ENCODE measurements at places on chromosomes 11 and 22. TPM values are rescaled to one million over a fixed set of nuclear protein-coding genes. Genes with fewer than 3 reads are reported as not detected.

DNA sequence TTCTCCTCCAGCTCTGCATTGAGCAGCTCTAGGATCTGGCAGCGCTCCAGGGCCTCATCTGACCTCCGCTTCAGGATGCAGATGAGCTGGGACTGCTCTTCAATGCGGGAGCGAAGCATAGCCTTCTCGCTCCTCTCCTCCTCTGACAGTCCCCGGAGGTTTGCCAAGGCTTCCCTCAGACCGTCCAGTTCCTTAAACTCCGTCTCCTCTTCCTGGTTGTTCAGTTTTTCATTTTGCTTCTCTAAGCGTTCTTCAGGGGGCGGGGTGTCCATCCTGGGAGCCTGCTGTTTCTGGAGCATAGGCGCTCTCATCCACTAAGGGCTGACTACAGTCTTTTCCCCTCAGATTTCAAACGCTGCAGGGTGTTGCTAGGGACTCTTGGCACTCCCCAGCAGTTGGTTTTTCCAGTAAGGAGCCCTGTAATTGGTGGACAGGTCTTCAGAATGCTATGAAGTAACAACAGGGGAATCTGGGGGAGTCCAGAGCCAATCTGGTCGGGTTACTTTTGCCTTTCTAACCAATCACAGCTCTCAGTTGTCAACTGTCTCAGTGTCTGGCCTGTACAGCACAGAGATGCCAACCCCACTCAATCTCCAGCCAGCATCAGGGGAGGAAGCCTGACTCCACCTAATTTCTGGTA is at the start of gene CCDC89:
TSS of gene CCDC89 (minus strand) at position 376 of the 640 bp plus-strand sequence. CDS start at position 311, 65 bp downstream.
- no peaks in the 10 kb centered on the region for H3K27me3 ChIP-seq
- H3K36me3 ChIP-seq = no peaks in the 10 kb centered on the region
- DNase-seq = peak; percentile 94
- H3K4me1 ChIP-seq = no peaks in the 10 kb centered on the region

NCF4 gene
- total RNA-seq = 14.1 TPM

DNA sequence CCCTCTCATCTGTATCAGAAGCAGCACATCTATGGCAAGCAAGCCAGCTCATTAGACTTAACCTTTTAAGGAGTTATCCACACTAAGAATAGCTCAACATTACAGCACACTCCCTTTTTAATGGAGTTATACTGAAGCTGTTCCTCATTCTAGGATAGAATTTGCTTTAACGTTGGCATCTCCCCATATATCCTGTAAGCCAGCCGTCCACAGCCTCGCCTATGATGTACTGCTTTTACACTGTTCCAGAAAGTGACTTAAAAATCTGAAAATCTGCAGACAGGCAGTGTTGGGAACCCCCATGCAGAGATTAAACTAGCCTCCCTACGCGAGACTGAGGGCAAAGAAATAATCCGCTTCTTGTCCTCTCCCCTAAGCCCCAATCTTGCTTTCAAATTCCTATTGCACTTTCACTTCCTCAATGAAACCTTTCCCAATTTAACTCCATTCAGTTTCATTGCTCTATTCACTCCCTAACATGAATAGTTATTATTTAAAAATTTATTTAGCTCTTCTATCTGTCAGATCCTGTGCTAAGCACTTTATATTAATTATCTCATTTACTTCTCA is 225.0 kb downstream of the BLID start:
- H3K36me3 ChIP-seq = no peaks in the 10 kb centered on the region
- no peak for DNase-seq
- H3K27me3 ChIP-seq = no peaks in the 10 kb centered on the region
- no peak overlapping the region for H3K27ac ChIP-seq
- H3K4me1 ChIP-seq = peaks cover 8% of the 10 kb centered on the region

DNA sequence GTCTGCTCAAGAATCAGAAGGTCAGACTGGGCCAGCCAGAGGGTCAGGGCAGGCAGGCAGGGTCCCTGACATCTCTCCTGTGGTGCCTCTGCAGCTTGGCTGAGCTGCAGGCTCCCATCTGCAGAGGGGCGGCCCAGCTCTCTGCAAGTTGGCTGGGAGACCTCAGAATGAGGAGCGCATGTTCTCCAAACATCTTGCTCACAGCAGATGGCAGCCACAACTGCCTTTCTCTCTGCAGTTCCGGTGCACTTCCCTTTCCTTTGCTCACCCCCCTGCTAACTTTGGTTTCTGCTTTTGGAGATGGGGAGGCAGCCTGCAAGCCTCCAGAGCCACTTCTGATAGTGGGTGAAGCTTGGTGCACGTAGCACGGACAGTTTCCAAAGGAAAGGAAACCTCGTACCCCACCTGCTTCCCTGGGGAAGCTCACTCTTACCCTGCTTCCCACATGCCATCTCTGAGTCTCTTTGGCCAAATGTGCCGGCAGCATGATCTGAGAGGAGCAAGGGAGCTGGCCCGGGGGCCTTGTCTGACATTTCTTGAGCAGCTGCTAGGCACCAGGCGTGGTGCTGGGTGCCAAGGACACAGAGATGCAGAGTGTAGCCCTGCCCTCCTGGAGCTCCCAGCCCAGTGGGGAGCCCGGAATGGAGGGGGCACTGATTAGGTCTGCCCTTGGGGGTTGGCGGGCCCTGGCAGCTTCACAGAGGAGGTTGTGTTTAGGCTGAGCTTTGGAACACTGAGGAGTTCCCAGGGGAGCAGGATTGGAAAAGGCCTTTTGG is 18.2 kb downstream of the DAGLA start:
- no peaks in the 10 kb centered on the region for H3K27me3 ChIP-seq
- H3K4me1 ChIP-seq = peaks cover 20% of the 10 kb centered on the region
- DNase-seq = peak; percentile 59
- H3K36me3 ChIP-seq = no peaks in the 10 kb centered on the region
- H3K27ac ChIP-seq = peak overlapping the region; percentile 34

GRCh38 chr22:23804781-23805291 is 18.1 kb downstream of the SMARCB1 start:
- H3K27ac ChIP-seq = no peak overlapping the region
- no peaks in the 10 kb centered on the region for H3K4me1 ChIP-seq
- no peaks in the 10 kb centered on the region for H3K27me3 ChIP-seq
- peaks cover 55% of the 10 kb centered on the region for H3K36me3 ChIP-seq

IGLL1 gene
- 0.28 TPM for total RNA-seq

DNA sequence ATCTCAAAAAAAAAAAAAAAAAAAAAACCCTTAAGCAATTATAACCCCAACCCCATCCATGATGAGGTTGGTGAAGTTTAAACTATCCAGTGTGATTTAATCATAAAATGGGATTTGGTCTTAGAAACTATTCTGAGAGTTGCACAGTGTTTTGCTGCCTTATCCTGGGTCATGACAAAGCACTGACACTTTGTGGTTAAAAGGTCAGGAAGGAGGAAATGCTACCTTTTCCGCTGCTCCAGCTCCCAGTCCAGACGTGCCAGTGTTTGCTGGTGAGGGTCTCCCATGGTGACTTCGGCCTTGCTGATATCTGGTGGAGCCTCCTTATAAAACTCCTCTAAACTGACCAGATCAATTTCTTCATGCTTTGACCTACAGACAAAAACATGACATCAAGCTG is 14.5 kb downstream of the THOC5 start:
- no peak overlapping the region for H3K27ac ChIP-seq
- H3K4me1 ChIP-seq = no peaks in the 10 kb centered on the region
- no peak overlapping the region for H3K4me3 ChIP-seq
- no peaks in the 10 kb centered on the region for H3K27me3 ChIP-seq

GRCh38 chr11:18527512-18527911 is 770 bp upstream of the TSG101 start:
- H3K36me3 ChIP-seq = peaks cover 11% of the 10 kb centered on the region
- peak; percentile 40 for DNase-seq
- peak overlapping the region; percentile 85 for H3K4me3 ChIP-seq
- peaks cover 11% of the 10 kb centered on the region for H3K4me1 ChIP-seq
- peak overlapping the region; percentile 87 for H3K27ac ChIP-seq

DNA sequence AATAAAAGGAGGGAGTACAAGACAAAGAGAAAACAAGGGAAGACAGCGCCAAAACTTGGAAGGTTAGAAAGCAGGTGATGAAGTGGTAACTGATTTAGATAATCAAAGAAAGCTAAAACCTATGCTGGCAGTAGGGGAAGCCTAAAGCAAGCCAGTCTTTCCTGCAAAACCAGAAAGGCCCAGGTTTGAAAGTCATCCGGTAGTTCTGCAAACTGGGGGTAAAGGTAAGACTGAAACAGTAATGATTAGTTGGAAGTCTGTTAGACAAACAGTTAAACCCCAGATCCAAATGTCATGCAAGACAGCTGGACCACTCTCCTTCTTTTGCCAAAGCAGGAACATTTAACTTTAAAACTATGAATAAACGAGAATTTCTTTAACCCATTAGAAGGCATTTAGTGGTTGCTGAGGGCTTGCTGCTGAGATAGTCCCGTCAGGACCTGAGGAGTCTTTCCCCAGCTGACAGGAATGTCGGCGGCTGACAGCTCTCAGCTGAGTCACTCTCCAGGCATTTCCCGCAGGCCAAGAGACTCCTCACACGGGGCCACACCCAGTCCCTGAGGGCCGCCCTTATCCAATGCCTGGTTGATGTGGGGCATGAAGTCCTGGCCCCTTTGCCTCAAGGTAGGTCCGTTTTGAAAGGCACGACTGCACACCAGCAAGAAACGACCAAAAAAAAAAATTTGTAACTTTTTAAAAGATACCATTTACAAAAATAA is 36.3 kb upstream of the CFAP300 start:
- H3K36me3 ChIP-seq = no peaks in the 10 kb centered on the region
- no peak overlapping the region for H3K27ac ChIP-seq
- peaks cover 15% of the 10 kb centered on the region for H3K4me1 ChIP-seq
- H3K4me3 ChIP-seq = no peak overlapping the region
- DNase-seq = peak; percentile 48
- H3K27me3 ChIP-seq = no peaks in the 10 kb centered on the region

DNA sequence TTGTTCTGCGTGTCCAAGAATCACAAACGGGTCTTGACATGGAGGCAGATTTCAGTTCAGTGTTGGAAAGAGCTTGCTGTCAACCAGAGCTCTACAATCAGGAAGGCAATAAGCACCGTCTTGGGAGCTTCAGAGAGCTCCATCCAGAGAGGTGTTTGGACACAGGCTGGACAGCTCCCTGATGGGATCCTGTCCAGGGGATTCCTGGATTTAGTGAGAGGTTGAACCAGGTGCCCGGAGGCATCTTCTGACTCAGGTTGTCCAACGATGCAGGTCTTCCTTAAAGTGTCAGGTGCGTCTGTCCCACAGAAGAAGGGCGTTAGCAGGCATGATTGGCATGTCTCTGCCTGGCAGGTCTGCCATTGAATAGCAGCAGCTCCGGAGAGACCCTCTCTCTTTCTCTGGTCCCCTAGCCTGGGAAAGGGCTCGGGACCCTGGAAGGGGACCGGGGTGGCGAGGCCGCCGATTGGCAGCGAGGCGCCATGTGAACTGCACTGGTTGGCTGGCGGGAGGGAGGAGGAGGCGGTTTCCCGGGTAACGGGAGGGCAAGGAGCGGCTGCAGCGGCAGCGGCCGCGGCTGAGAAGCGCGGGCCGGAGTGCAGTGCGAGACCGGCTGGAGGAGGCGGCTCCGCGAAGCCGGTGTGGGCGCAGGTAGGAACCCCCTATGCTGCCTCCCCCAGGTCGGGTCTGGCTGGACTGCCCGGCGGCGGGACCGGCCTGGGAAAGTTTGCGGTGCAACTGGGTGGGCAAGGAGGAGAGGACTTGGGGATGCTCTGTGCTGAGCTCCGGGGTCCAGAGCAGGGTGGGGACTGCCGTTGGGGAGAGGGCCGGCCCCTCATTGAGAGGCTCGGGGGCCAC is 104.1 kb upstream of the E2F8 start:
- H3K27ac ChIP-seq = no peak overlapping the region
- peak overlapping the region; percentile 27 for H3K4me3 ChIP-seq
- H3K36me3 ChIP-seq = no peaks in the 10 kb centered on the region
- H3K27me3 ChIP-seq = peaks cover 78% of the 10 kb centered on the region
- H3K4me1 ChIP-seq = peaks cover 17% of the 10 kb centered on the region

DNA sequence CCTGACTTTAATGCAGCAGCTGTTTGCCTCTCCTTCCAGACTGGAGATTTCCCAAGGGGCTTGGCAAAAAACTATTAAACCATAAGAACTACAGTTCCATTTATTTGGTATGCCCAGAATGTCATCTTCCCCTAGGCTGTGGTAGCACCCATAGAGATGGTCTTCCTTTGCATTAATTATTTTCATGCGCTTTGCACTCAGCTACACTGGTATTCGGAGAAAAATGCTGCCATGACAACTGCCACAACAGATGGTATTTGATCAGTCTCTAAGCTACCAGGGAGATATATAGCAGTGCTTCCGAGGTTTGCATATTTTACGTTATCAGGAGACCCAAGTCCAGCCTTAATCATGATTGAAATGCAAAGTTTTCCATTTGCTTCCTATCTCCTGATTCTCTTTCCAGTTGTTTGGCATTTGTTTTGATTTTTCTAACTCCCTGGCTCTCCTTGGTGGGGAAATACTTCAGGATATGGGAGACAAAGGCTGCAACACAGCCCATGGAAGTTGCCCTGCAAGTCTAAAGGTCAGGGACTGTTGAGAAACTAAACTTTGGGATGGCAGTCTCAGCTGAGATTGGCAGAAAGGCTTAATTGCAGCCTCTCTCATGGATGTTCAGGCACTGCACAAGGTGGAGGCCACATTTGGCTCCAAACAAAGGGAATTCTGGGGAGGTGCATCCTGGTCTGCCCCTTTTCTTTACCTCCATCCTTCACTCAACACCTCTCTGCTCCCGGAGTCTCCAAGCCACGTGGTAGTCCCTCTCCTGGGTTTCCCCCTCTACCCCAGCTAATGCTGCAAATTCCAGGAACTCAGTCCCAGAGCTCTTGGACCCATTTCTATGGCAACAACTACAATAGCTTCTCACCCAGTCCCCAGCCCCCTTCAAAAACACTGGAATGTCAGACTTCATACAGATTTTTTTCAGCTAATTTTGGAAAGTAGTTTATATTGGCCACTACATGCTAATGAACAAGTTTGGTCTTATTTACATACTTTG is 151.8 kb downstream of the NAV2 start:
- no peaks in the 10 kb centered on the region for H3K36me3 ChIP-seq
- peak; percentile 44 for DNase-seq
- no peak overlapping the region for H3K4me3 ChIP-seq
- no peak overlapping the region for H3K27ac ChIP-seq
- peaks cover 8% of the 10 kb centered on the region for H3K4me1 ChIP-seq

DNA sequence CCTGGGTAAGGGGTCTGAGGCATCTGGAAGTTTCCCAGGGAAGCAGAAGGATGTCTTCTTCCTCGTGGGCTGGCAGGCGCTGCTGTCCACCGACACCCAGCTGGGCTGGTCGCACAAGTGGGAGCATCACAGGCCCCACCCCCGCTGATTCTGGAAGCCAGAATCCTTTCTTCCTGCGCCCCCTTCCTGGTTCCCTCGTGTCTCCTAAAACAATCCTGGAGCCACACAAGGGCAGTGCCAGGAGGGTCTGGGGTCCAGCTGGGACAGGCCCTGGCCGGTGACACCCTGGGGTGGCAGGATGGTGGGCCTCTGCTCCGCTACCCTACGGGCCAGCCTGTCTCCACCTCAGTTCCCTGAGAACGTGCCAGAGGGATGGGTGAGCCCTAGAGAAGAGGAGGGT is 4.2 kb downstream of the LSP1 start:
- no peak overlapping the region for H3K4me3 ChIP-seq
- no peaks in the 10 kb centered on the region for H3K36me3 ChIP-seq
- no peaks in the 10 kb centered on the region for H3K27me3 ChIP-seq
- no peak overlapping the region for H3K27ac ChIP-seq
- no peaks in the 10 kb centered on the region for H3K4me1 ChIP-seq

All from lung (tissue), 17 donors.